ENCODE measurements at places on chromosomes 16 and 17.

DNA sequence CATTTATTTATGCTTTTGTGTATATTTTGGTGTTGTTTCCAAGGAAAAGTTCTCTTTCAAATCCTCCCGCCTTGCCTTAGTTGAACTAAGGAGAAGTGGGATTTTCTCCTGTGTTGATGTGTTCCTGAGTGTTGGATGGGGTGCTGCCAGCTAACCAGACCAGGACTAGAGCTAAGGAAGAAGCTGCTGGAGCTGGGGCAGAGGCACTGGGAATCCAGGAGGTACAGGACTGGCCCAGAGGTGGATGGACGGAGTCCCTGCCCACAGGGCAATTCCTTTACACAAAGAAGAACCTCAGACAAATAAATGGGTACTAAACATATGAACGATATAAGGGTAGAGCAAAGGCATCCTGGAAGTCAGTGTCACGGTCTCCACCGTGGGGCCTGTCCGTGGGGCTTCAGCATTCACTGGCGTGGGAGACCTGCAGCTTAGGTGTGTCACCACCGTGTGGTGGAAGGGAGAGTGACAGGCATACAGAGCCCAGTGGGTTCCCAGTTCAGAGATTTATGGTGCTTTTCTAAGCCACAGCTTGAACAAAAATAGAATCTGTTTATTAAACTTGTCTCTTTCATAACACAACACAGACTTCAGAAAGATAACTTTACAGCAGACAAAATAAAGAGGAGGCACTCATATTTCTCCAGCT, 270.7 kb downstream of the NTN1 start:
- no peak for DNase-seq

DNA sequence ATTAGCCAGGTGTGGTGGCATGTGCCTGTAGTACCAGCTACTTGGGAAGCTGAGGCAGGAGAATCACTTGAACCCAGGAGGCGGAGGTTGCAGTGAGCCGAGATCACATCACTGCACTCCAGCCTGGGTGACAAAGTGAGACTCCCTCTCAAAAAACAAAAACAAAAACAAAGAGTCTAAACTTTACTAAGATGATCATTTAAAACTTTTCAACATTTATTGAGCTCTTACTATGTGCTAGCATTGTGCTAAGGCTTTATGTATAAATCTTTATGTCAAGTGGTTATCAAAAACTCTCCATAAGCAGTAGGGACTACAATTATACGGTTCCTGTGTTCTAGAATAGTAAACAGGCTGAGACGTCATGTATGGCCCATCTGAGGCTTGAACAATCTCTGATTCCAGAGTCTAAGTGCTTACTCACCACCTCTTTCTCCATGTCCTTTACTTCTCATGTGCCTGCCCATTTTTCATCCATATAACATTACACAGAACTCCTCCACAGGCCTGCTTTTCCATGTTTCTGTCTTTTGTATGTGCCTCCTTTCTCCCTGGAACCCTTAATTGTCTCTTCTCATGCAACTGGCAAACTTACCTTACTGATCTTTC, 66.7 kb downstream of the NUP88 start:
- DNase-seq: no peak

DNA sequence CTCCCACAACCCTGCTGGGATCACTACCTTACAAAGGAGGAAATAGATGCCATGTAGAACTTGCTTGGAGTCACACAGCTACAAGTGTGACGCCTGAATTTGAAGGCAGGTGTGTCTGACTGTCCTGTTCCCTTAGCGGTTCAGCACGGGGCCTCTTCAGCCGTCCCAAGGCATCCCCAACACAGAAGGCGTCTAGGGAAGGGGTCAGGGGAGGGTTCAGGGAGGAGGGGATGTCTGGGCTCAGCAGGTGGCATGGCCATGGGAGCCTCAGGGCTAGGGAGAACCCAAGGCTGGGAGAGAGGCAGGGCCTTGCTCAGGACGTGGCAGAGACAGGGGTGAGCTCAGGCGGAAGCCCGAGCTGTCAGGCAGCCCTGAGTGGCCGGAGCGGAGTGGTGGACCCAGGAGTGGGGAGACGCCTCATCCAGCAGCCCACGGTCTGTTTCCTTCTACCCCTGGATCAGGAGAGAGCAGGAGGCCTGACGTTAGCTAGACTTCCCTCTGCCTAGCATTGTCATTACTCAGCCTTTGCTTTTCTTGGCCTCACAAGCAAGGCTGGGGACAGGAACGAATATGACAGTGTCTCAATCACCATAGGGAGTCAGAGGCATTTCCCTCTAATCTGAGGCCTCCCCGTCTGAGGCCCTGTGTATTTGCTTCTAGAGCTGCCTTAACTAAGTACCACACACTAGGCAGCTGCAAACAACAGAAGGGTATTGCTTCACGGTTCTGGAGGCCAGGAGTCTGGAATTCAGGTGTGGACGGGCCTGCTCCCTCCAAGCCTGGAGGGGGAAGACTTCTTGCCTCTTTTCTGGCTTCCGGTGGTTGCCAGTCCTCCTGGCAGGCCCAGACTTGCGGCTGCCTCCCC, 31.3 kb upstream of the ANKRD40CL start:
- DNase-seq: no peak

DNA sequence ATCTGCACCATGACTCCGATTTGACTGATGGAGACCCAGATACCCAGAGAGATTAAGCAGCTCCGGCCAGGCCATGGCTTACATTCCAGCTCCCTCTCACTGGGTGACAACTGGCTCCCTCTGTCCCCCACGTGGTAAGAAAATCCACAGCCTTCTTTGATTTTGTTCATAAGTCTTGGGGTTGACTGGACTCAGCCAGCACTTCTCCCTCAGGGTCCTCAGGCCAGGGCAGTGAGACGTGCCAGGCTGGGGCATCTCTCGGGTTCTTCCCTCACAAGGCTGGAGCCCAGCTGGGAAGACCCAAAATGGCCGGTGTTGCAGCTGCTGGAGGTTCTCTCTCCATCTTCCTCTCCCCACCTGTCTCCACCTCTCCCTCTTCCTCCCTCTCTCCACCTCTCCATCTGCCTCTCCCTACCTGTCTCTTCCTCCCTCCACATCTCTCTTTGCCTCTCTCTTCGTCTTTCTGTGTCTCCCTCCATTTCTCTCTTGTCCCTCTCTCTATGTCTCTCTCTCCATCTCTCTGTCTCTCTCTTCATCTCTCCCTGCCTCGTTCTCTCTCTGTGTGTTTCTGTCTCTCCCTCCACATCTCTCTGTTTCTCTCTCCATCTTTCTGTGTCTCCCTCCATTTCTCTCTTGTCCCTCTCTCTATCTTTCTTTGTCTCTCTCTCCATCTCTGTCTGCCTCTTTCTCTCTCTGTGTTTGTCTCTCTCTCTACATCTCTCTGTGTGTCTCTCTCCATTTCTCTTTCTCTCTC, 105.3 kb downstream of the FOXL1 start:
- DNase-seq: no peak

GRCh38 chr17:17035920-17036523, 6.2 kb upstream of the MPRIP start:
- no peak for DNase-seq

GRCh38 chr17:33968350-33969044, 286.6 kb upstream of the CCL2 start:
- DNase-seq: no peak

DNA sequence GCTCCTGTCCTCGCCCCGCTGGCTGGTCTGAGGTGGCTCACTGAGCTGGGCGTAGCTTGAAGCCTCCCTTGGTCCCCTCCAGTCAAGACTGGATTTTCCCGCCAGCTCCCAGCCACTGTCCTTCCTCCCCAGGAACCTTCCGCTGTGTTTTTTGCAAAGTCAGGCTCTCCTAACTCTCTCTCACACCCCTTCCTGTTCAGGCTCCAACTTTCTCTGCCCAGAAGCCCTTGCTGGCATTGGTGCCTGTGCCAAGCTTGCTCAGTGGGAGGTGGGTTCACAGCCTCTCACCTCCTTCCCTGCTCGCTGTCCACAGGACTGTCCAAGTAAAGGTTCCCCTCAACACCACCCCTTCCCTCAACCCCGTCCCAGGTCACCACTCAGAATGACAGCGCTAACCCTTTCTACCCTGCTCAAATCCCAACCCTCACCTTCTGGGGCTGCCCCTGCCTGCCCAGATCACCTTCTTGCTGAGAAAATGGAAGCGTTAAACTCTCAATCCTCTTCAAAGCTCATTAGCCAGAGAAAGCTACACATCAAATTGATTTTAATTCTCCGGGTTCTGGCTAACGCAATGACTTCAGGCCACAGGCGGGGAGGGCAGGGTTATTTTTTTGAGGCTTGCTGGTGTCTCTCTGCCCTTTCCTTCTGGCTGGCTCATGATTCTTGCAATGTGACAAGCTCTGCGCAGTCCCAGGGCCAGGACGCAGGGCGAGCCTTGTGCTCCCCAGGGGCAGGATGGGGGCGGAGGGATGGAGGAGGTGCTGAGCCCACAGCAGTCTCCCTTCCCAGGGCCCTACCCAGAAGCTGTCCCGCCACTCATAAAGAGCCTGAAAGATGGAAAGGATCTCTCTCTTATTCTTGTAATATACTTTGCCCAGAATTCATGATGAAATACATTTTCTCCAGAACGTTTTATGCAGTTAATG, 357.2 kb upstream of the TNRC6C start:
- DNase-seq: no peak

- no peak for DNase-seq
Observed at GRCh38 chr16:23365602-23366240, 63.6 kb downstream of the SCNN1B start.

DNA sequence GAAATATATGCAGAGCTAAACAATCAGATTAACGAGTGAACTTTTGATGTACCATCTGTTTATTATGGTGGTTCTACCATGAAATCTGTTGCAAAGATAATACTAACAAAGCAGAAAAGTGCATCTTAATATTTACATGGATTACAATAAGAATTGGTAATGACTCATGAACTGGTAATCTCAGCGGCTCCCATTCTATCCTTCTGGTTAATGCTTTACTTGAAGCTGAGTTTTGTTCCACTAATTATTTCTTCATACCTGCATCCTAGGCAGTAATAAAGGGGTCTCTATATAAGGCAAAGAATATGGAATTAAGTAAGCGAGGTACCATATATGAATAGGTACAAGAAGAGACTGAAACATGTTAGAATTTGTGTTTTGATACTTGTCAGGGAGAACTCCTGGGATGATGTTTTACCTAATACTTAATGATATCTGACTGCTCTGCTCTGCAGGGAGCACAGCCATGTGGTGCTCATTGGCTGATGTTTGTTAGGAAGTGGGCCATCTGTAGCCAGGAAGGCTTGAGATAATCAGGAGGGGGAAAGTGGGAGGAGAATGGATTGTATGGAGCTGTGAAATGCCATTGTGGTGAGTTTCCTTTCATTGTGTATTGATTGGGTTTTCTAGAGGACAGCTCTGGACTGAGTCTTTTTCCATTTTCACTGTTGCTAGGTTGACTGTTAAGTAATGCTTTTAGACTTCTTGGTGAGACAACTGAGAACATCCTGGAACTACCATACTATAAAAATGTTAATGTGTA, 52.6 kb downstream of the MAP2K6 start:
- DNase-seq: no peak

- no peak for DNase-seq
Observed at GRCh38 chr16:31874366-31875111, 932 bp downstream of the ZNF267 start.

DNA sequence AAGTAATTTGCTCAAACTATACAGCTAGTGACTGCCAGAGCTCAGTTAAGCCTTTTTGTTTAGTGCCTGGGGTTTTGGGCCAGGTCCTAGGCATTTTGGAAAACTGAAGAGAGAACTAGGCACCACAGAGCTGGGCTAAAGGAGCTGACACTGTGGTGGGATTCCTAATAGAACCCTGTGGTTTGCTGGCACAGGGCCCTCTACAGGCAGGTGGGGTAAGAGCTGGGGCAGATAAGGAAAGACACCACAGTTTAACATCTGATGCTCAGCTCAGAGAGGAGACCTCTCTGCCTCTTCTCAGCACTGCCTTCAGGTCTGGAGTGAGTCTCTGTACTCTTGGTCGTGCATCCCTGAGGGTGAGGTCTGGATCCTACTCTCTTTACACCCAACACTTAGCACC, 121.2 kb downstream of the SNX11 start:
- no peak for DNase-seq

- no peak for DNase-seq
Observed at GRCh38 chr17:48071654-48072053, 23.5 kb downstream of the NFE2L1 start.

DNA sequence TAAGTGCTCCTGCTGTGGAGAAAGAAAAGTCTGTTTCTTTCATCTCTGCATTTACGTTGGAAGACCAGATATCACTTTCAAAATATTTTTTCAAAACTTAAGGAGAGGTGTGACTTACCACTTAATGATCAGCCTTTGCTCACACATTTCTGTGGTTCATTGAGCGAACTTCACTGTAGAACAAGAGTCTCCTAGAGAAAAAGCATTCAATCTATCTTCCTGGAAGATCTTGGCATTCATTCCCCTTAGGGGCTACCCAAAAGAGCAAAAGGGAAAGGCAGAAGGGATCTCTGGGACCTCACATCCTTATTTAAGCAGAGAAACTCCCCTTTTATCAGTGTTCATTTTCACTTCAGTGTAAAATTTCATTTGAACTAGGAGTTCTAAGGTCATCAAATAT, 61.2 kb downstream of the HS3ST3A1 start:
- no peak for DNase-seq

GRCh38 chr16:84925092-84925772, 86.1 kb downstream of the ZDHHC7 start:
- DNase-seq: no peak

DNA sequence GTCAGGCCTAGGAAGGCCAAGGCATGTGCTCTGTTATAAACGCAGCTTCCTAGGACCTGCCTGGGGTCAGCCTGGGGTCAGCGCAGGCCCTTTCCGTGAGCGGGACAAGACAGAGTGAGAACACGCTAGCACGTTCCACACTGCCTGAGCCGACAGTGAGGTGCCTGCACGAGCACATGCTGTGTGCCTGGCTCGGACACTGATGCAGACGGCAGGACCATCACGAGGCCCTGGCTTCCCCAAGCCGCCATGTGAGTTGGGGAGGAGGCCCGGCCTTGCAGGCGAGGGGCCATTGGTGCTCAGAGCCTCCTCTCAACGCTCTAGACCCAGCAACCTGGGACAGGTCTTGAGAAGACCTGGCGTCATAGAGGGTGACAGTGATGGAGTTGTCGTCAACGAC, 9.1 kb downstream of the TMEM204 start:
- no peak for DNase-seq

DNA sequence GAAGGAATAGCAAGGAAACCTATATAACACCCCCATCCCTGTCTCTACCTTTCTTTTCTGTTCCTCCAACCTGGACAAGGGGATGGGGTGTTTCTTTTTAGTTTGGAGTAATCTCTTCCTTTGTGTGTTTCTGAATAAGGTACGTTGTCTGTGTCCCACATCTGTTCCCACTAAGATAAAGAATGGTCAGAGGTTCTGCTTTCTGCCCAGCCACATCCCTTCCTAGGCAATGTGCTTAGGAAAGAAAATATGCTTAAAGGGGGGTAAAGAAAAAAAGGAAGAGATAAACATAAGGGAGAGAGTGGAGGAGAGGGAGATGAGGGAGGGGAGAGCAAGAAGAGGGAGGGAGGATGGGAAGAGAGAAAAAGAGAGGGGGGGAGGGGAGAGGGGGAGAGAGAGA, 35.1 kb downstream of the SLC6A2 start:
- no peak for DNase-seq

DNA sequence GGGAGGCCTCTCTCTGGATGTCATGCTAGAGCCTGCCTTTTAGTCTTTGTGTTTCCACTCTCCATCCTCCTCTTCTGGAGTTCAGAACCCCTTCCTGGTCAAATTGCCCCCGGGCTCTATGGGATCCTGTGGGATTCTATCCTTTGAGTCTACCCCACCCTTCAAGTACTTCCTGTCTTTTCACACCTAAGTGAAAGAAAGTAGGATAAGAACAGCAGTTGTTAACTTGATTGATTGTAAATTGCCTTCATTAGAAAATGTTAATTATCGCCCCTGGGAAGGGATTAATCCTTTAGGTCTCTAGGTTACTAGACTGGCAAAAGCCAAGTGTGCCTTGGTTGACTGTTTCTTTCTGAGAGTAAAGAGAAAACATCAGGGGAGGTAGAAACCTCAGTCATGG, 30.1 kb downstream of the PRKCB start:
- DNase-seq: no peak
